ENCODE measurements at places on chromosomes 1 and 21. TPM values are rescaled to one million over a fixed set of nuclear protein-coding genes. Genes with fewer than 3 reads are reported as not detected.

TRIM67 gene
- total RNA-seq = not detected

KIF17 gene
- 0.10 TPM for total RNA-seq

RHBDL2 gene
- total RNA-seq = 0.10 TPM

- no peak overlapping the region for H3K4me3 ChIP-seq
- H3K36me3 ChIP-seq = peaks cover 44% of the 10 kb centered on the region
- no peak overlapping the region for H3K27ac ChIP-seq
- DNase-seq = no peak
These were observed 151.1 kb downstream of the TLR5 start for GRCh38 chr1:222991908-222992307.

GRCh38 chr1:208535511-208535910 is 291.3 kb upstream of the PLXNA2 start:
- no peak overlapping the region for H3K27ac ChIP-seq
- no peaks in the 10 kb centered on the region for H3K36me3 ChIP-seq
- H3K27me3 ChIP-seq = no peaks in the 10 kb centered on the region
- no peak for DNase-seq
